Right ventricle myocardium superior (tissue), 1 donor: ENCODE measurements at places on chromosomes 6 and 20. TPM values are rescaled to one million over a fixed set of nuclear protein-coding genes. Genes with fewer than 3 reads are reported as not detected.

DNA sequence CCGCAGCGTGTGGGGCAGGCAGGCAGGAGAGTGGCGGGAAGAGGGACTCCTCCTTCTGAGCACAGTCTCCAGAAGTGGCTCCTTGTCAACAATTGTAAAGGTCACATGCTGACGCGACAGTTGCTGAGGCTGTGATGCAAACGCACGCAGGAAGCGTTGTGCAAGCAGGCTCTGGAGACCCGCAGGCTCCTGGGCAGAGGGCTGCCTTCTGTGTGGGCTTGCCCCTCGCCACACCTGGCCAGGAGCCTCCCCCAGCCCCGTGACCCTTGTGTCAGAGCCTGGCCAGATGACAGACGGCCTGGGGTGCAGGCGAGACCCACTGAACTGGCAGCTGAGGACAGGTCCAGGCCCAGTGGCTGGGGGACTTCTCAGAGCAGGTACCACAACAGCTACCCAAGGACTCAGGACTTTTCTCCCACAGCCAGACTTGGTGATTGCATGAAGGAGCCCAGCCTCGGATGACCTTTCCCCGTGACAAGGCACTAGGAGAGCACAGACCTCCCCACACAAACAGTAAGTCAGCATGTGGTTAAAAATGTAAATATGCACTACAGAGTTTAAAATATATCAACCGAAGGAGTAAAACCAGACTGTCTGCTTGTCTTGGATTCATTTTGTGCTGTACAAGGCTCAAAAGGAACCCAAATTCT lies 222.1 kb upstream of the RREB1 start:
- DNase-seq: peak; percentile 85

Gene PLG
- total RNA-seq: 0.40 TPM

DNA sequence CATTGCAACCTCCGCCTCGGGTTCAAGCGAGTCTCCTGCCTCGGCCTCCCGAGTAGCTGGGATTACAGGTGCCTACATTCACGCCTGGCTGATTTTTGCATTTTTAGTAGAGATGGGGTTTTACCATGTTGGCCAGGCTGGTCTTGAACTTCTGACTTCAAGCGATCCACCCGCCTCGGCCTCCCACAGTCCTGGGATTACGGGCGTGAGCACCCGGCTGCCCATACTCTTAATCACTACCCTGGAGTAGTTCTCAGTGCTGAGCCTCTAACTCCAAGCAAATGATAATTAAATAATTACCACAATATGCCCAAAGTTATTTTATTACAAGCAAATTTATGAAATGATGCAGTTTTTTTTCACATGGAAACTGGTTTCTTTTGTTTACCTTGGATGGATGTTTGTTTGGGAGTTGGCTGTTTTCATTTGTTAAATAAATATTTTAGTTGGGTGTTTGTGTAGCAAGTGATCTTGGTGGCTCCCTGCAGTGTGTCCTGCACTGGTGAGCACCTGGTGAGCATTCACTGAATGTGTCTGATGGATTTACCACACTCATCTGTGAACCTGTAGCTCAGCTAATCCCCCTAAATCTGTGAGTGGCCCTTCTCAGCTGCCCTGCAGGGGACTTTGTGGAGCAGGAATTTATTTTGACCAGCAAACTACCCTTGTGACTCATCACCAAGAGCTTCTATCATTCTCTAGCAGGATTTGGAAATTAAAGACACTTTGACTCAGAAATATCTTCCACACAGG lies 36.9 kb downstream of the UTRN start:
- DNase-seq: no peak

GRCh38 chr20:64239449-64240242 lies 15.9 kb upstream of the PCMTD2 start:
- no peak for DNase-seq

DNA sequence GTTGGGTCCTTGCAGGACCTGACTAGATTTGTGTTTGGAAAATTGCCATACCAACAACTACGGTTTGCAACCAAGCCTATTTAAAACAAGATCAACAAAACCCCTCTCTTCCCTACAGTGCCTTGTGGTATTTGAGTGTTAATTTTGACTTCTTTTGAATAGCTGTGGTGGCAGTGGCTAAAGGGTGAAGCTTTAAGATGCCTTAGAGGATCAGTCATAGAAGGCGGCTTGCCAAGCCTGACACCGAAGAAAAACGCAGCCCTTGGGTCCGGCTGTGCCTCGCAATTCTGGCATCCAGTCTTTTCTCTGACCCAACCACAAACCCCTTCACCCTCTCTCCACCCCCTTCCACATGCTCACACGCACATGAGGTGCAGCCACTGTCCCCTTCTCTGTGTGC lies 32.6 kb downstream of the BMP6 start:
- DNase-seq: peak; percentile 48

DNA sequence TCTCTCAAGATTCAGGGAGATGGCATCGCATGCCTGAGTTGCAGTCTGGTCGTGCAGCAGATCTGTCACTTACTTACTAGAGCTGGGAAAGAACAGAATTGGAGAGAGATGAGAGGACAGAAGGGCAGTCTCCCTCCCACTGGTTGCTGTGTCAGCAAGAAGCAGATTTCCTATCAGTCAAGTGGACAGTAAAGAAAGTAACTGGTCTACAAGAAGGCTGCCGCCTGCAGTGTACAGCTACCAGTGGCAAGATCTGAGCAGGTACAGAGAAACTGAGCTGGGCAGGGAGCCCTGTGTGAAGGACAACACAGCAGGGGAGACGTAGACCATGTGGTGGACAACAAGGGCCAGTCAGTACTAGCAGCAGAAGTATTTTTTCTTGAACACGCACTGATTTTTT lies 49.5 kb upstream of the PCSK2 start:
- DNase-seq: no peak

DNA sequence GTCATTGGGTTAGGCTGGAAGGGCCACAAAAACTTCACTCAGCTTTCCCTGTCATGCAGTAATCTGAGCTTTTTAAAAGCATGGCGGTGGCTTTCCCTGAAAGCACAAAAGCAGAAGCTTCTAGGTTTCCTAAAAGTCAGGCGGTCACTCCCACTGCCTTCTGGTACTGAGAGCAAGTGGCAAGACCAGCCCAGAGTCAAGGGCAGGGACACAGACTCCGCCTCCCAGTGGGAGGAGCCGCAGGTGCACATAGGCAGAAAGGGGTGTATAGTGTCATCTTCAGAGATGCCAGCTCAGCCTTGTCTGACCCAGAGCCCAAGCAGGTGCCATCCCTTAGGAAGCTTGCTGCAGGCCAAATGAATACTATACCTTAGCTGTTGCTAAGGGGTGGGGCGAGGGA lies 18.0 kb upstream of the PACSIN1 start:
- no peak for DNase-seq

Gene CLPSL2
- not detected for total RNA-seq

Gene CCN5
- 15.8 TPM for total RNA-seq

DNA sequence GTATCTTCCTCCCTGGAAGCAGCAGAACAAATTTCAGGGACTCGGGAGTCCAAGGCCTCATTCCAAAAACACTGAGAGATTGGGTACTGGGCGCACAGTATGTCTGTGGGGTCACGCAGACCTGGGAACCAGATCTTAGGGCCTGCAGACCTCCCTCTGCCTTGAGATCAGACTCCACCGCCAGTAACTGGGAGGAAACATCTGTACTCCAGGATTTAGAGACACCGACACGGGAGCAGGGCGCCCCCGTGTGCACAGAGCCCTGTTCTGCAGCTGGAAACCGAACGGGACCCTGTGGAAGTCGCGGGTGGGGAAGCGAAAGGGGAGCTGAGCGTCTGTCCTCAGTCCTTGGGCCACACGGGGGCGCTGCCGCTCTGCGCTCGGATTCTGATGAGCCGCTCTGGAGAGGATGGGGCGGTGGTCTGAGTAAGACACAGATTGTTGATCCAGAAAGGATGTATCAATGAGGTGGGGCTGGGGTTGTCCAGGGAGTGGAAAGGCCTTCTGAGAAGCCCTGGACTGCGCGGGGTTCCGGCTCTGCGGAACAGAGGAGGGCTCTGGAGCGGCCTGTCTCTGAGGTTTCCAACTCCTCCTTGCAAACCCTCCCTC lies 35.7 kb upstream of the HLA-E start:
- DNase-seq: peak; percentile 92

Gene TBCC
- 10.2 TPM for total RNA-seq

DNA sequence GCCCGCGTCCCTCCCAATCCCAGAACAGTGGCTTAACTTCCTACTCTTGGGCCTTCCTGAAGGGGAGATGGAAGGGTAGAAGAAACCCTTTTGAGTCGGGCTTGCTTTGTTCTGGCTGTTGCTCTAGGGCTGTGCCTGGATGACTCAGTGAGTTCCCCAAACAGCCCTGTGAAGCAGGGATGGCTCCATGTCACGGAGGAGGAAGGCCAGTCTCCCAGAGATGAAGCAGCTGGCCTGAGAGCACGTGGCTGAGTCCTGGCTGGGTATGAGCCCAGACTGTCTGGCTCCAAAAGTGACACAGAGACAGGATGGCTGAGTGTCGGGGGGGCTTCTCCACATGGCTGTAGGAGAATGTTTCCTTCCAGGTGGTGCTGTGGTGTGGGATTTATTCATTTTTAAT lies 4.6 kb downstream of the SYTL3 start:
- peak; percentile 88 for DNase-seq

DNA sequence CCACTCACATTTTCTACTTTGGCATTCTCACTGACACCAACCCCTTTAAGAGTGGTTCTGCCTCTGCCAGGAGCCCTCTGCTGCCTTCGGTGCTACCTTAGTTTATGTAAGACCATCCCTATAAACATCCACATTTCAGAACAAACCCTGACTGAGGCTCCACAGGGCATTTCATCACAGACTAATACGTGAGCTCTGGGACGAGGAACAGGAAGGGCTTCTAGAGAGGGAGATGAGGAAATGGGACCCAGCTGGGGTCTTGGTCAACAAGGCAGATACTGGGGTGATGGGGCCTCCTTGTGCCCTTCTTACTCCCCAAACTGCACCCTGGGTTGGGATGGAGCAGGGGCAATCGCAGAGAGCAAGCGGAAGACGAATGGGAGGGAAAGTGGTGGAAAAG lies 86.5 kb upstream of the FYN start:
- no peak for DNase-seq

Gene ARMH2
- total RNA-seq: not detected

DNA sequence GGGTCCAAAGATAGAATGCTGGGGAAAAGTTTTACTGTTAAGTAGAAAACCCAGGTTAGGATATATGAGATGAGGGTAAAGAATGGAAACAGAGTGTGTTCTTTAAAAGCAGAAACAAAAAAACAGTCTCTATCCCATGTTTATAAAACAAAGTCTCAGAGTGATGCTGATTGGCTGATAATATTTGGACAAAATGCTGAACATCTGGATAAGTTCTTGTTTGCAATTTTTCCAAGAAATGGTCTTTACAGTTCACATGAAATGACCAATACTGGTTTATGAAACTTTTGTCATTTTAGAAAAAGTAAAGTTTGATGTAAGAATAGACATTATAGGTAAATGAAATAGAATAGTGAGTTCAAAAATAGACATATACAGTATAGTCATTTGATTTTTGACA lies 96.2 kb upstream of the EYS start:
- DNase-seq: no peak

DNA sequence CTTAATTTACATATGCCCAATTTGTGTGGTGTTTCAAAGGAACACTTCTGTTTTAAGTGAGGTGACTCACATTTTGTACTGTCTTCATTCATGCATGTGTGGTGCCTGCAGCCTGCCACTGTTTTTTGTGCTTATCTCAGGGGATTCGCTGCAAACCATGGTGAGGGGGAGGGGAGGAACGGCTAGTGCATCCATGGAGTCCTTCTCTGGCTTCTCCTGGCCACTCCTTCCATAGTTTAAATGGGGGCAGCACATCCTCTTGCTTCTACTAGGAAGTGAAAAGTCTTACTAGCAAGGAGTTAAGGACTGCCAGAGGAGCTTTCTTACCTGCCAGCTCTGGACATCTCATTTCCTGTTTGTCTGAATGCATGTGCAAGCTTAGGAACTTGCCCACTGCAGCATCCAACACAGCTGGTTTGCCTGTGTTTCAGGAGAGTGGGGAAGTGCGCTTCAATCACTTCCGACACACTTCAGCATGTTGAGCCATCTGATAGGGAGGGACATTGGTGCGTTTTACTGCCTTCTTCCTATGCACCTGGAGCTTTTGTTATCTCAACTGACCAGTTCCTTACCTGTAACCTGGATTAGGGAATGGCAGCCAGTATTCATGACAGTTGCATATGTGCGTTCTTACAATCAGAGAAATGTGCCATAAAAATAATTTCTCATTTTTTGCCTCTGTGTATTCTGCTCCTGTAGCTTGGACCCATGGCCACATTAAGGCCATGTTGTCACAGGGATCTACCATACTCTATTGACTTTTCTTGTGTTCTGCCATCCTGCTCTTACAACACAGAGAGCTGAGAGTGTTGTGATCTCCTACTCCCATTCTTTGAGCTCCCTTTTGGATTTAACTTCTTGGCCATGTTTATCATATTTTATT lies 211.3 kb downstream of the ARID1B start:
- DNase-seq: no peak

- no peak for DNase-seq
Observed at GRCh38 chr6:83069633-83070032, 2.2 kb downstream of the DOP1A start.

- peak; percentile 51 for DNase-seq
Observed at GRCh38 chr20:41398408-41398807, 31.8 kb upstream of the EMILIN3 start.

- no peak for DNase-seq
Observed at GRCh38 chr6:83073615-83074014, 6.1 kb downstream of the DOP1A start.
